ENCODE measurements at places on chromosomes 4 and X.

DNA sequence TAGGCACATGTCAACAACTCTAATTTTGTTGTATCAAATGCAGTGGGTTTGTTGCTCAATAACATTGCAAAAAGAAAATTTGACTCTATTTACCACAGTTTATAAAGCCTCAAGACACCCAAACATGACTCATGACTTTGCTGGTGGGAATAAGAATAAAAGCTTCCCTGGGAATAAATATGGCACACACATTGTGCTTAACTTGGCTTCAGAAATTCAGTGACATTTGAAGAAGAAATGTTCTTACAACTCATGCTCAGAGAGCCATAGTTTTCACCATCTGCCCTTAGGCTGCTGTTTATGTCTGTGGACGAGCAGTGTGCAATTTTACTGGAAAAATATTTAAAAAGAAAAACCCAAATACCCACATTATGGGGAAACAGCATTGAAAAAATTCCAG lies 60.9 kb downstream of the SPATA18 start:
- DNase-seq, result no peak

DNA sequence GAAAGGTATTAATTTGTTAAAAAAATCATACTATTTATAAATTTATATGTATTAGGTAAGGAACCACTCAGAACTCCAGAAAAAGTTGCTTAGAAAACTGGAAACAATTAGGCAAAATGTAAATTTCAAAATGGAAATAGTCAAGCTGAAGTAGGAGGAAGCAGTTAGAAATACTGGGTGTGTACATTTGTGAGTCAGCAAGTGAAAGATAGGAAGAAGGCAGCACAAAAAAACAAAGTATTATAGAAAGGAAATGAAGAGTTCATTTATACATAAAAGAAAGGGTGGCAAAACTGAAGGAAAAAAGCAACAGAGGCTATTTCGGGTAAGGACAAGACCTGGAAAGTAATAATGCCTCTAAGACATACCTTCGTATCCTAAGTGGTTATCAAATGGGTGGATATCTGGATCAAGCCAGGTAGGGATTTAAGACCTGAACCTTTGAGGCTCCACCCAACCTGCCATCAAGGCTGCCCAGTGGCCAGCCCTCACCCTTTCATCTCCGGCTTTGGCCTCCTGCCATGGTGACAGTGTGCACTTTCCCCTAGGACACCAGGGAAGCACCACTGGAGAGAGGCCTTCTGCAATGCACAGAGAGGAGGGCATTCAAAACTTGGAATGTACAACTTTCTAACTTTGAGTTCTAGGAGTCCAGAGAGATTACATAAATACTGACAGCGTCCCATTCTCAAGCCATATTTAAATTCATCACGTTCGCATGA lies at the start of gene LRRC66:
Gene LRRC66, minus strand, starts transcription at position 428 of the 722 bp plus-strand sequence. CDS start 2,750 bp downstream, outside the sequence.
- DNase-seq, result no peak

DNA sequence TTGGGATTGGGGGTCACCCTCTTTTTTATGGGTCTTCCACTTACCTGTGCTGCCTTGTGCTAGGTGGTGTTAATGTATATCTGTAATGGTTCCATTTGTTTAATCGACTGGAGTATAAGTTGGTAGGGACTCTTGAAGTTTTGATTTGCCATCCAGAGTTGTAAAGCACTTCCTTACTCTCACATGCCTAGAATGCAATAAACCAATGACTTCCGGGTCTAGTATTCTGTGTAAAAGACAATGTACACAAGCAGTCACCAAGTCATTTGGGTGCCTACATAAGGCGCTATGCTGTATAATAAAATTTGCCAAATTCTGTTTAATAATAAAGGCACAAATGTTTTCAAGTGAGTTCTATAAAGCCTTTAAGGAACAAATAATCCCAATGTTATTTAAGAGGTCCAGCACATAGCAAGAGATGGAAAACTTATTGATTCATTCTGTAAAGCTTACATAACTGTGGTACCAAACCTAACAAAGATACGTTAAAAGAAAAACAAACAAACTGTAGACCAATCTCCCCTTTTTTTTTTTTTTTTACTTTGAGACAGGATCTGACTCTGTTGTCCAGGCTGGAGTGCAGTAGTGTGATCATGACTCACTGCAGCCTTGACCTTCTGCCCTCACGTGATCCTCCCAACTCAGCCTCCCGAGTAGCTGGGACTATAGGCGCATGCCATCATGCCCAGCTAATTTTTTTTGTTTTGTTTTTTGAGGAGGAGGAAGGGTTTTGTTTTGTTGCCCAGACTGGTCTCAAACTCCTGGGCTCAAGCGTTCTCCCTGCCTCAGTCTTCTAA lies 41.5 kb upstream of the HPRT1 start:
- DNase-seq, result no peak

- DNase-seq, result peak; percentile 24
Observed at GRCh38 chrX:9790866-9791265, 4.6 kb downstream of the SHROOM2 start.

DNA sequence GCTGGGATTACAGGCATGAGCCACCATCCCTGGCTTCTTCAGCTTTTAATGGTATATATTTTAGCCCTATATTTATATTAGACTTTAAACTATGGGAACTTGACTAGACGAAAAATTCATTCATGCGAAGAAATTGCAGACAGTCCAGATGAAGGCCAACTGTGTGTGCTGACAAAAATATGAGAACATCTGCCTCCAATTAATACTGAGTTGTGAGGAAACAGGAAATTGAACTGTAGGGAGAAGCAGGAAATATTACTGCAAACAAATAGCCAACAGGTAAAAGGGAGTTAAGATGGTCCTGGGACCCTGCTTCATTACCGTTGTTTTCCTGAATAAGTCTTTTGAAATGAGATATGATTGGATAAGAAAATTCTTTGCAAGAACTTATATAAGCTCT lies 26.3 kb downstream of the MGARP start:
- no peak for DNase-seq

- DNase-seq, result no peak
Observed at GRCh38 chrX:65633826-65634225, 33.6 kb upstream of the MSN start.

DNA sequence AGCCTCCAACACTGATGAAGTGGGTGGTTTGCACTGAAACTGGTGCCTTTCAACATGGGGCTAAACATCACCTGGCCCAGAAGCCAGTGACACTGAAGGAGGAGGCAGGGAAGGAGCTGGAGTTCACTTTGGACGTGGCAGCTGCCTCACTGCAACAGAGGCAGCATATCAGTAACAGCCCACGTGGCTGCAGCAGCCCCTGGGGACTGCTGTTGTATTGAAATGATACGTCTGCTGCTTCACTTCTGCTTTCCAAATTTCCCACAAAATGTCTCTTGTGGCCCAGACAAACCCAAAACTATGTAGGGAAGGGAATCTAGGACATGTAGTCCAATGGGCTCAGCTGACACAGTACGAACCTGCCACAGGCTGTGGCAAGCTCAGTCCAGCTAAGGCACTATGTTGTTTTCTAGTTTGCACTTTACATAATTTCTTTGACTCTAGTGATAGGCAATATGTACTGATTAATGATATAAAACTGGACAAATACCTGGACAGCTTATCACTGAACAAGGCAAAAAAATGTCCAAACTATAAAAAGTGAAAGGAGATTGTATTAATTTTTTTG lies 84.7 kb upstream of the RAPGEF2 start:
- DNase-seq, result peak; percentile 77

GRCh38 chrX:29617725-29618124 lies 597.6 kb upstream of the MAGEB2 start:
- DNase-seq, result peak; percentile 12

DNA sequence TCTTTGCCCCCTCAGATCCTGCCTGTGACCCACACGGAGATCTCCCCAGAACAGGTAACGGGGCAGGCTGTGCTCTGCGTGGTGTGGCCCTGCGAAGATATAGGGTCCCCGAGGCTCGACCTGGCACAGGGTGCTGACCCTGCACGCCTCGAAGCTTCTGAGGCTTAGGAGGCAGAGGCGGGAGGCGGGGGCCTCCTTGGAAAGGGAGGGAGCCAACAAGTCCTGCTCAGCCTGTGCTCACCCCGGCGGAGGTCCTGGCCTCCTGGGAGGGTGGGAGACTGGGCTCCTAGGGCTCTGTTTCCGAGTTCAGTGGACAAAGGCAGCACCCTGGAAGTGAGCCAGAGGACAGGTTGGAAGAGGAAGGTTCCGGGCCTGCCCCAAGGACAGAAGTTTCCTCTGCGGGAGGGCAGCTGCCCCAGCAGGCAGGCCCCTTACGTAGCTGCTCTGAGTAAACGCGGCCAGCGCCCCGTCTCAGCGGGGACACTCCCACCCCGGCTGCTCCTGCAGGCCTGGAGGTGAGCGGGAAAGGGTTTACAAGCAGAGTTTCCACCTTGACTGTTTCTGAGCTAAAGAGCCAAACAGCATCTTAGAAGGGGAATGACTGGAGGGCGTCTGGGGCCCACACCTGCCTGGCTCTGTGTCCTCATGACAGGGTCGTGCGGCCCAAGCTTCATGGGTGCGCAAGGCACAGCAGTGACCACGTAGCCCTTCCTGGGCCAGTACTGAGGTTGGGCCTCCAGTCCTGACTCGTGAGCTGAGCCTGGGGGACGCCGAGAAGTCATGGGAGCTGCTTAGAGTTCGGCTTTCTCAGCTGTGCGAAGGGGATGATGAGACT lies 16.1 kb downstream of the TMEM175 start:
- DNase-seq, result no peak

DNA sequence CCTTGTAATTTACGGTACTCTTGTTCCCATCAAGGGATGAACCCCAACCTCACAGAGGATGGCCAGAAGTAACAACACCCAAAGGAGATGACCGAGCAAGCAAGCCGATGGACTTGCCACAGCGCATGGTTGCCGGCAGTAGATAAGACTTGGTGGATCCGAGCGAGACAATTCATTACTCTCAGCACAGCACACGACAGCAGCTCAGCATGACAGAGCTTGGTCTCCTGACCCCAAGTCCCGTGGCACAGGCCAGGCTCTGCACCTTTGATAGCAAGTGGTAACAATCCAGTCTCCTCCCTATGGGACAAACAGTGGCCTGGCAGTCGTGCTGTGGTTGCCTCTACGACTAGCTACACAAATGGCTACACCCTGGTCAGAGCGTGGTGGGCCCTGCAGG lies 26.3 kb downstream of the RWDD4 start:
- no peak for DNase-seq

GRCh38 chrX:50103866-50104566 lies 96.8 kb downstream of the AKAP4 start:
- DNase-seq, result no peak

GRCh38 chrX:39605183-39605582 lies 492.6 kb downstream of the BCOR start:
- DNase-seq, result no peak

- DNase-seq, result no peak
Observed at GRCh38 chrX:8726031-8726652, 5.8 kb downstream of the ANOS1 start.

- no peak for DNase-seq
Observed at GRCh38 chrX:69154051-69154450, 11.2 kb downstream of the PJA1 start.

DNA sequence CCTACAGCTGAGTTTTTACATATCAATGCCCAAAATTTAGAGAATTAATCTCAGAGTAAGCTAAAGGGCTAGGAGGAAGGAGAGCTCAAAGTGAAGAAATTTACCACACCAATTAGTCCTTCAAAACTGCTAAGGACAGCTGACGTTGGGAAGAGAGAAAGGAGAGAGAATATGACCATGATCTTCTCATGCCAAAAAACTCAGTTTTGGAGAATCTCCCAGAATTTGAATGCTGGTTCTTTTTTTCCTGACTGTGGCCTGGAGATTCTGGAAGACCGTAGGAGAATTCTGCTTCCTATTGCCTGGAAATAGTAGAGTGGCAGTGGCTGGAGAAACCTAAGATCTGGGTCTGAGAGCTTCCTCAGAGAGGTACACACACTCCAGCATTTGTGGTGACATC lies 834.4 kb upstream of the SLIT2 start:
- no peak for DNase-seq

GRCh38 chrX:40096395-40097091 lies 1.2 kb downstream of the BCOR start:
- peak; percentile 66 for DNase-seq

DNA sequence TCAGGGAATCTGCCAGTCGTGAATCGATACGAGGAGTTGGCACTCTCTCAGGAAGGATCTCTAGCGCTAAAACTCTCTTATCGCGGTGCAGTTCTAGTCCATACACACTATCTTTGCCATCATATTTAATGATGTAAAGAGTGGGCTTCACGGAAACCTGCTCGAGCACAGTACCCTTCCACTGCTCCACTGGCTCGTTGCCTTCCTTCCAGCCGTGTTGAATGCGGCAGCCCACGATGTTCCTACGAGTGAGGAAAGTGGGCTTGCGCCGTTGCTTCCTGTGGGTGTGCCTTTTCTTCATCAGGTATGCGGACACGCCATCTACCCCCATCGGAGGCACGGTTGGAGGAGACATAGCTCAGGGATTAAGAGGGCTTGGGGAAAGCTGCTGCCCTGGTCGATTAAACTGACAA lies 661 bp downstream of the SPIN4 start:
- peak; percentile 5 for DNase-seq

- DNase-seq, result peak; percentile 34
Observed at GRCh38 chrX:147803948-147804347, 107.8 kb upstream of the FMR1 start.

DNA sequence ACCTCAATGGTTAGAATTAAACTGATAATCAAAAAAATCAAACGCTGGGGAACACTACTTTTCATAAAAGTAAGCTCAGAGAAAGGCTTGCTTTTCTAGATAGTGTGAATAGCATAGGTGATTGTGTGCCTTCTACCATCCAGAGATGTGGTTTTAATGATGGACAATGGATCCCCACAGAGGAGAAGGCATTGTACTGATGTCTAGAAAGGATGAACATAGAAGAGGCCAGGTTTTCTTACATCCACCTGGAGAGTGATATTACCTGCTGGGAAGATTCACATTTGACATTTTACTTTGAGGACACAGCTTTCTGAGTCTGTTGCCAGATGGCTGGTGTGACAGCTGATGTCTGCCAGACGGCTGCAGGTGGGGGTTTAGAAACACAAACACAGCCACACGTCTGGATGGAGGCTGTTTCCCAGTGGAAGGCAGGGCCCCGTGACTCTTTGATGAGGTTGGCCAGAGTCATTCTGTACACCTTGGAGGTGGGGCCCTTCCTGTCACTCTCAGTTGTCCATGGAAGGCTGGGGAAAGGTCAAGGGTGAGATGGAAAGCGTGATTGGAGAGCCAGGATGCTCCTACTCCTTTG lies 114.4 kb downstream of the PSAPL1 start:
- DNase-seq, result no peak

GRCh38 chrX:68693481-68694434 lies 46.3 kb downstream of the STARD8 start:
- DNase-seq, result peak; percentile 75

DNA sequence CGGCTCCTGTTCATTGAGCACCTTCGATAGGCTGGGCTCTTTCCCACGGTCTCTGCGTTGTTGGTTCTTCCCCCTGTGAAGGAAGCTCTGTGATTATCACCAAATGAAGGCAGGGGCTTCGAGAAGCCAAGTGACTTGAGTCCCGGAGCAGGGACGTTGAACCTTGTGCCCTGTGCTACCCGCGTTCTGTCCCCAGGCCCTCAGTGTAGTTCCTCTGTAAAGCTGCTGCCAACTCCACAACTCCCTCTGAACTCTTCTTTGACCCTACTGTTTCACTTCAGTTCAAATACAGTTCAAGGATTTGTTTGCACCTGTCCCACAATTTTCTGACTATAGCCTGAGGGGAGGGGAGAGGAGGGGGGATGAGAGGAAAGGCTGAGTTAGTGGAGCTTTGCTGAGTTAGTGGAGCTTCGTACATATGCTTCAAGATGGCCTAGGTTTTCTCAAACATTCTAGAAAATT lies 635 bp upstream of the PHF8 start:
- DNase-seq, result no peak
